ENCODE measurements at places on chromosomes 13 and 19.

GRCh38 chr13:98129059-98129746 lies 13.7 kb upstream of the FARP1 start:
- no peak for DNase-seq

GRCh38 chr19:17358395-17358794 lies 18.7 kb downstream of the PLVAP start:
- no peak for DNase-seq

DNA sequence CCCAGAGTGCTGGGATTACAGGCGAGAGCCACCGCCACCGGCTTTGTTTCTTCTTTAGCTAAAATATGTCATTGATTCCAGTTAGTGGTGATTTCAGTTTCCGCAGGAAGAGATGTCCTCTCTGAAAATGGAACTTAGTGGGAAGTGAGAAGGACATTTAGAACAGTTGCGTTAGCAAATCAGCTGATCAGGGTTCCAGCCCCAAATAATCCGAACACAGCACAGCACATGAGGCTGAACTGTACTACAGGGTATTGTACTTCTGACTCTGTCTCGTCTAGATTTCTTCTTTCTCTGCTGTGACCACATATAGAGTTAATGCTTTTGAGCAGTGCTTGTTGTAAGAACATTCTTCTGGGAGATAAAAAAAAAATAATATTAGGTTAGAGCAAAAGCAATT lies 314.4 kb downstream of the MYO16 start:
- no peak for DNase-seq

- no peak for DNase-seq
Observed at GRCh38 chr19:37969695-37970094, 62.7 kb downstream of the SIPA1L3 start.

- DNase-seq = no peak
Observed at GRCh38 chr13:59459972-59460371, 703.8 kb downstream of the DIAPH3 start.

GRCh38 chr19:52343548-52343947 lies 7.5 kb downstream of the ZNF610 start:
- DNase-seq = no peak

GRCh38 chr13:24858953-24859352 lies 95.0 kb downstream of the RNF17 start:
- no peak for DNase-seq

GRCh38 chr19:41993612-41994483 lies at the start of gene ATP1A3:
ATP1A3 (minus strand) TSS chr19:41994230; CDS start chr19:41994076, 154 bp downstream.
- DNase-seq = no peak

- DNase-seq = no peak
Observed at GRCh38 chr19:1465191-1466016, 13.6 kb downstream of the C19orf25 start.

GRCh38 chr19:11101057-11101456 lies 11.8 kb downstream of the LDLR start:
- DNase-seq = no peak

DNA sequence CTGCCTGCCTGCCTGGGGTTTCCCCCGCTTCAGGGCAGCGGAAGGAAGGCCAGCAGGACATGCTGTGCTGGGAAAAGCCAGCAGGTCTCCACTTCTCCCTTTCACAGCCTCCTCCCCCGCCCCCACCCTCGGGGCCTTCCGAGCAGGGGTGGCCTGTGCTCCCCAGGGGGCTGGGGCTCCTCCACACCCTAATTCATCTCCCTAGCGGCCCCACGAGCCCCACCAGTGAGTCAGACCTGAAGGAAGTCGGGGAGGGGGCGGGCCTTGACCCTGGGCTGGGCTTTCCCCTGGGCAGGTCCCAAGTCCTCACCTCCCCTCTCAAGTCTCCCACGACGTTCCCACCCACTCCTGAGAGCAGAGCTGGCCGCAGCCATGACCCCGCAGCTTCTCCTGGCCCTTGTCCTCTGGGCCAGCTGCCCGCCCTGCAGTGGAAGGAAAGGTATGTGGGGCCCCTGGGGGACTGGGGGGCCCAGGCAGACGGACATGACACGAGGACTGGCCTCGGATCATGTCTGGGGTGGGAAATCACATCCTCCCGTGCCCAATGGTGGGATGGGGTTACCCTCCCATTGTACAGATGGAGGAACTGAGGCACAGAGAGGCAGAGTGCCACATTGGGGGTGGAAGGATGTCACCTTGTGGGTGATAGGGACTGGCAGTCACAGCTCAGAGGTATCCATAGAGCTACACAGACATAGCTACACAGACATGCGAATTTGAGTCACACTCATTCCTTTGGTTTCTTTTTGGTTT lies at the start of gene EBI3:
TSS of gene EBI3 (plus strand) at position 345 of the 753 bp plus-strand sequence. CDS start at position 373, 28 bp downstream.
- DNase-seq = no peak

GRCh38 chr13:29324601-29325000 lies 270.9 kb downstream of the SLC7A1 start:
- DNase-seq = no peak

DNA sequence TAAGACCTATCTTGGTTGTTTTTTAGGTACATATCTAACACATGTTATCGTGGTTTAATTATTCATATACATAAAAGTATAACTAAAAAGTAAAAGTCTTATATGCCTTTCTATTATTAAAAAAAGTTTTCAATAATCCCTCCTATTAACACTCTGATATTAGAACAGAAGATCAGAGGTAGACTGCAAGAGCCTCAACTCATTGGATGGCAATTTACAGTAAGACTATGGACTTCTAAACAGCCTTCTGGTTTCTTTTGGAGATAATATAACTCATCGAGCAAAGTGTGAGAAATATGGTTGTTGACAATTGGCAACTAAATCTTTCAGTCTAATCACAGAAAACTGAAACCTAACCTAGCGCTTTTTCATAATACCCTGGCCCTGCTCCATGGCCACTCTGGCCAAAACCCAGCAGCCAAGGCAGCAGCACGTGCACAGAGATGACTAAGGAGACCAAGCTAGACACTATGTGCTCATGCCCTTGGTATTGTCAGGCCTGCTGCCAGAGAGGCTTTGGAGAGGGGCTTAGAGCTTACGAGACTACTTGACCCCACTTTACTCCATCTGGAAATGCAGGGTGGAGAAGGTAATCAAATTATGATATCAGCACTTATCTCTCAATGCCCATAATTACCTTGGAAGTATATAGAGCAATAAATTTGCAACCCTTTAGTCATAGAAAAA lies 40.6 kb upstream of the EEF1AKMT1 start:
- DNase-seq = no peak

DNA sequence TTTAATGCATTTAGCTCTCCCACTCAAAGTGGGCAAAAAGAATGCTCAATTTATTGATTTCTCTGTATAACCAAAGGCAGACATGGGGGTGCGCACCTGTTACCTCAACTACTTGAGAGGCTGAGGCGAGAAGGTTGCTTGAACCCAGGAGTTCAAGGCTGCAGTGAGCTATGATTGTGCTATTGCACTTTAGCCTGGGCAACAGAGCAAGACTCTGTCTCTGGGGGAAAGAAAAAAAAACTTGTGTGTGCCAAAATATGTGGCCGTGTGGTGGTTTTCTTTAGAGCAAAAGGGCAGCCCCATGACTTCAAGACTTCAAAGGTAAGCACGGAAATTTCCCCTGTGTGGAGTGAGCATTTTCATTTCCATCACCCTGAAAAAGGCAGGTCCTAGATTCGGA lies 81.9 kb downstream of the IPO5 start:
- DNase-seq = no peak

DNA sequence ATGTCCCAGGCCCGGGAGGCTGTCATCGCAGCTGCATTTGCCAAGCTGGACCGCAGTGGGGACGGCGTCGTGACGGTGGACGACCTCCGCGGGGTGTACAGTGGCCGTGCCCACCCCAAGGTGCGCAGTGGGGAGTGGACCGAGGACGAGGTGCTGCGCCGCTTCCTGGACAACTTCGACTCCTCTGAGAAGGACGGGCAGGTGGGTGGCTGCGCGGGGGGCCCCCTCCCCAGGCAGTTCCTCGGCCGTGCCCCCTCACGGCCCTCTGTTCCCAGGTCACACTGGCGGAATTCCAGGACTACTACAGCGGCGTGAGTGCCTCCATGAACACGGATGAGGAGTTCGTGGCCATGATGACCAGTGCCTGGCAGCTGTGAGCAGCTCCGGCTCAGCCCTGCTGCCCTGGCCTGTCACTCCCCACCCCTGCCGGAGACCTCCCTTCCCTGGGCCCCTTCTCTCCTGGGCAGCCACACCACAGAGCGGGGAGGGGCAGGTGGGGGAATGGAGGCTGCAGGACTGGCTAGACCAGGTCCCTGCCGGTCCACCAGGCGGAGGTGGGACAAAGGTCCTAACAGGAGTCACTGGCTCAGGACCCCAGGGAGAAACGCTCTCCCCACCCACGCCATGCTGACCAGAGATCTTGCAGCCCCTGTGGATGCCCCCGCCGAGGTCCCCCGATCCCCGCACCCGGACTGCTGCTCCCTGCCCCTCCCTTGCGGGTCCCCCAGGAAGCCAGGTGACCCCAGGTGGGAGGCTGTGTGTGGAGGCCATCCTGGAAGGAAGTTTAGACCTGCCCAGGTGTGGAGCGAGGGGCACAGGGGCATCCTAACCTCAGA lies 1.1 kb downstream of the CAPS start:
- DNase-seq = no peak

GRCh38 chr19:42293540-42293939 lies 8.4 kb upstream of the PRR19 start:
- DNase-seq = no peak

DNA sequence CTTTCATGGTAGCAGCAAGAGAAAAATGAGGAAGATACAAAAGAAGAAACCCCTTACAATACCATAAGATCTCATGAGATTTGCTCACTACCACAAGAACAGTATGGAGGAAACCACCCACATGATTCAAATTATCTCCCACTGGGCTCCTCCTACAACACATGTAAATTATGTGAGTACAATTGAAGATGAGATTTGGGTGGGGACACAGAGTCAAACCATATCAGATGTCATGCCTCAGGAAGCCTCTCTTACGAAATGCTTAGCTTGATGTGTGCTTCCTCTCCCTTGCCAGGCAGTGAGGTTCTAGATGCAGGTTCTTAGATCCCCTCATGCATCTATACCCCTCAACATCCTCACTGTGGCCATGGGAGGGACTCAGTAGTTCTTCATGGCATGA lies 63.2 kb upstream of the RGCC start:
- no peak for DNase-seq

GRCh38 chr19:581399-582111 lies 8.1 kb upstream of the HCN2 start:
- no peak for DNase-seq

- DNase-seq = no peak
Observed at GRCh38 chr13:29577136-29578051, 18.1 kb downstream of the SLC7A1 start.

- DNase-seq = no peak
Observed at GRCh38 chr19:461721-462551, 1.1 kb upstream of the SHC2 start.

DNA sequence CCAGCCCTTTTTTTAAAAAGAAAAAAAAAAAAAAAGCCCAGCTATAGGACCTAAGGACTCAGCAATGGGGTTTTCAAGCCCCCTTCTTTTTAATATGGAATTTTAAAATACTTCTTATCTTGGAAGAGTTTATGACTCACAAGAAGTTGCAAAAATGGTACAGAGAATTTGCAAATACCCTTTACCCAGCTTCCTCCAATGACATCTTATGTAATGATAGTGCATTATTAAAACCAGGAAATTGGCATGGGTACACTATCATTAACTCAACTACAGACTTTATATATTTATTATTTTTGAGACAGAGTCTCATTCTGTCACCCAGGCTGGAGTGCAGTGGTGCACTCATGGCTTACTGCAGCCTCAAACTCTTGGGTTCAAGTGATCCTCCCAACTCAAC lies 16.1 kb downstream of the TMEM38A start:
- no peak for DNase-seq
